Brain (organoid and tissue), 16 donors: ENCODE measurements at places on chromosomes 5 and 9. TPM values are rescaled to one million over a fixed set of nuclear protein-coding genes. Genes with fewer than 3 reads are reported as not detected.

Gene PTGES
- polyA plus RNA-seq: 1.8 TPM

Gene FRMD3
- polyA plus RNA-seq: 18.7 TPM

Gene FABP6
- 7.7 TPM for polyA plus RNA-seq

Gene WDR38
- not detected for polyA plus RNA-seq

Gene SLCO6A1
- not detected for polyA plus RNA-seq

Gene SLC4A9
- not detected for polyA plus RNA-seq

Gene TPPP
- 110 TPM for polyA plus RNA-seq
